ENCODE measurements at places on chromosomes 16 and 17. TPM values are rescaled to one million over a fixed set of nuclear protein-coding genes. Genes with fewer than 3 reads are reported as not detected.

DNA sequence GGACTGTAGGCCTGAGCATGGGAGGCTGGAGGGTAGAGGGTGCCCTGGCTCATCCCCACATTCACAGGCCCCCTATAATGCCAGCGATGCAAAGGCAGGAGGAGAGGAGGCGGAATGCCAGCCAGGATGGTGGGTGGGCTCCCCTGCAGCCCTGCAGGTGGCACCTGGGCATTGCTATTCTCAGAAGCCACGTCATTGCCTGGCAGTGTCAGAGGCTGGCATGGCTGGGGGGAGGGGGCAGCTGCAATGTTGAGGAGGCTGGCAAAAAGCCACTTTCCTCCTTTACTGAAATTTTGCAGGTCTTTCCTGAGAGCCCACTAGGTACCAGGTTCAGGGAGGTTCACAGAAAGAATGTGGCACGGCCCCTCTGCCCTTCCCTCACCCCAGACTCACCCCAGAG lies 36.2 kb downstream of the RAB11FIP4 start:
- DNase-seq, result peak; percentile 38

- DNase-seq, result no peak
Observed at GRCh38 chr16:71425746-71426068, 16.1 kb downstream of the TLE7 start.

The ITGA2B gene
- total RNA-seq, result not detected

- DNase-seq, result no peak
Observed at GRCh38 chr16:55264949-55265348, 59.1 kb upstream of the IRX6 start.

All from HT-29 (cell line).